ENCODE measurements at places on chromosomes 2 and 18.
A peak's percentile ranks its signal among the peaks of the same experiment; 100 is the strongest.

DNA sequence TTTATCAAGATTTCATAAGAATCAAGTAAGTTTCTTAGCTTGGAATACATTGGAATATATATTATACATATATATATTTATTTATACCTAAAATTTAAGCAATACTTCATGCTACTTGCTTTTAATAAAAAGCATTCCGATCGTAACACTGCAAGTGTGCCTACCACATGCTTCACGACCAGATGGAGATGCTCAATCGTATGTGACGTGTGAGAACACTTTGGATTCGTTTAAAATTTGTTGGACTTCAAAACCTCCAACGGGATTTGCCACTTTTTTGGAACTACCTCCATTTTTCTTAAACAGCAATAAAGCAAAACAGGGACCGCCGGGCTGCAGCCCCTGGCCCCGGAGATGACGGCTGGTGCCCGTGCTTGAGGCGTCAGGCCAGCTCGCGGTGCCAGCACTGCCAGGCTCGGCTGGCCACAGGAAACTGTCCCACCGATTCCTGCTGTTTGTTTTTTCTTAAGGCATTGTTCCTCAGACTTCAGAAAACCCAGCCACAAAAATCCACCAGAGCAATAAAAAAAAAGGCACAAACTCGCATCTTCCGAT, 204.1 kb downstream of the TWIST2 start:
- DNase-seq: no peak

DNA sequence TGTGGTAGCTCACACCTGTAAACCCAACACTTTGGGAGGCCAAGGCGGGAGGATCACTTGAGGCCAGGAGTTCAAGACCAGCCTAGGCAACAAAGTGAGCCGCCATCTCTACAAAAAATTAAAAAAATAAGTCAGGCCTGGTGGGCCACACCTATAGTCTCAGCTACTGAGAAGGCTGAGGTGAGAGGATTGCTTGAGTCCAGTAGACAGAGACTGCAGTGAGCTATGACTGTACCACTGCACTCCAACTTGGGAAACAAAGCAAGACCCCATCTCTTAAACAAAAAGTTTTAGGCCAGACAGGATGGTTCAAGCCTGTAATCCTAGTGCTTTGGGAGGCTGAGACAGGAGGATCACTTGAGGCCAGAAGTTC, 69.8 kb upstream of the IL1R2 start:
- no peak for DNase-seq

- no peak for DNase-seq
Observed at GRCh38 chr2:188466761-188467160, 175.1 kb downstream of the GULP1 start.

GRCh38 chr2:207718521-207718920, 7.1 kb downstream of the CCNYL1 start:
- DNase-seq: no peak

DNA sequence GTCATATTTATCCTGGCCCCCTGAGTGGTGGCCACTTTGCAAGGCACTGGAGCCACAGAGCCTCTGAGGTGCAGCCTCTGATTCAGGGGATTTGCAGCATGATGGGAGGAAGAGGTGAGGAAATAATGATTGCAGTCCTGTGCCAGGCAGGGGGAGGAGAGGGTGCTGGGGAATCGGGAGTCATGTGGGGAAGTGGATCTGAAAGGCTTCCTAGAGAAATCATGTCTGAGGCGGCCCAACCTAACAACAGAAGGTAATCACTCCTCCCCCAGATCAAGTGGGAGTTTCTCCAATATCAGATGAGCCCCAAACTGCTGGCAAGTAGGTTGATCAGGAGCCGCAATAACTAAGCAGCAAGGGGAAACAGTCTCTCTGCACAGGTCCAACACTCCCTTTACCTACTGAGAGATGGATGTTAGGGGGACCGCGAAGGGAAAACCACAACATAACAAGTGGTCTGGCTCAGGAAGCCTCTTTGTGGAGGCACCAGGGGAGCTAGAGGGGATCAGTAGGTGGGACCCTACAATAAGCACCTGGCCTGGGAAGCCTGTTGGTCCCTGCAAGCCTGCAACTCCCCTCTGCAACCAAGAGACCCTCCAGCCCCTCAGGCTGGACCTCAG, 71.8 kb upstream of the NPAS2 start:
- DNase-seq: no peak

GRCh38 chr18:34223164-34223892, 1.4 kb downstream of the NOL4 start:
- DNase-seq: no peak

DNA sequence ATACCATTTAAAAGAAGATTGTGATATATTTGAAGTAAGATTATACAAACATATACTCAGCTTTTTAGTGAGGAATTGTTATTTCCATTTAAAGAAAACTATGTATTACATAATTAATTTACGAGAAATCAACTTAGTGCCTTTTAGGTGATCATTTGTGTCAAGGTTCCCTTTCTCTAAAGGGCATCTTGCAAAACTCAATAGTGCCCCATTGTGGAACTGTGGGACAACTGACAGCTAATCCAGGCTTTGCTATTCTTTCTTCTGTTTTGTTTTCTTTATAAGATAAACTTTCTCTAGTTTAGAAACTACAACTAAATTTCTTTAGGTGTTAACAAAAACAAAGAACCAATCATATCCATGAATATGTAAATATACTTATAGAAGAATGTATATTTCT, 24.3 kb upstream of the VIT start:
- no peak for DNase-seq

DNA sequence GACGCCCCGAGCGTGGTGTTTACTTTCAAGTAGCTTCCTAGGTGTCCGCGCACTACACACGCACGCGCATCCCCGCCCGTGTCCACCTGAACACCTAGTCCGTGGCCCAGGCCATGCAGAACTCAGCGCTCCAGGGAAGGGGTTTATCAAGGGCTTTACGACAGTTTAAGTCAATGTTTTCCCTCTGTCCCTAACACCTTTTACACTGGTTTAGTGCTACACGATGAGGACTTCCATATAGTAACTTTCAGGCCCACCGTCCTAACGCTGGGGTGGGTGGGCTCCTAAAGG, 1.4 kb upstream of the BCL2 start:
- no peak for DNase-seq

DNA sequence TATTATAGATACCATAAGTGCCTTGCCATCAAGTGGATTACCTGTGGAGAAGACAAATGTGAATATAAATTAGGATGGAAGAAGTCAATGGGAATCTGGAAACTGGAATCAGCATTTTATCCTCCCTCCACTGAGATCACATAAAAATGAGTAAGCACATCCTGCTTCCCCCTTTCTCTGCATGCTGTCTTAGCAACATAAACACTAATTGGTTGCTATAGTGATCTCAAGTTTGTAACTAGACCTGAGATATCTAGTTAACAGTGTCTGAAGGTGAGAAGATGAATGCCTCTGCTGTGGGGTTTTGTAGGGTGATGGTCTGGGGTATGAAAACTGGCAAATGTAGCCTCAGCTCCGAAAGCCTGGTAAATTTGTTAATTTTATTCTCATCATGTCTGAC, 1357.5 kb upstream of the CELF4 start:
- DNase-seq: no peak

DNA sequence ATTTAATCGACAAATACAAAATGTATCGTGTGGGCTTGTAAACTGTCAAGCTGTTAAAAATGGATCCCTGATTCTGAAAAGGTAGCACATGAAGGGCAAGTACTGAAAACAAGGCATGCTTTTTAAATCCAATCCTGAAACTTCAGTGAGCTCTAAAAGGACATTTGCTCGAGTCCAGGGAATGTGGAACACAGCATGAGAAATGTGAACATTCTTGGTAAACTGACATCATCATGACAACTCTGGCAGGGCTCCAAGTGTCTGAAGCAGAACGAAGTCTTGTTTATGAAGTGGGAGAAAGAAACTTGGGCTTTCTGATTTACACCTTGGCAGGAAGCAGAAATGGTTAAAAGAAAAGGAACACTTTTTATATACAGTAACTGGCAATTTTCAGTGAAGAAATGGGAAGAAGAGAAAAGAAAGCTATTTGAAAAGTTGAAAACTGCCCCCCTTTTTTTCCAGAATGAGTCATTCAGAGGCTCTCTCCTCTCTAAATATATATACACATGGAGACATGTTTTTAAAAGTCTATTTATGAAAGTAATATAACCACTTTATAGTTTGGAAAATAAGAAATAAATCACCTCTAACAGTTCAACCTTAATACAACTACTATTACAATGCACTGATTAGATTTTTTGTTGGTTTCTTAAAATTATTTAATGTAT, 120.8 kb downstream of the GAREM1 start:
- no peak for DNase-seq

DNA sequence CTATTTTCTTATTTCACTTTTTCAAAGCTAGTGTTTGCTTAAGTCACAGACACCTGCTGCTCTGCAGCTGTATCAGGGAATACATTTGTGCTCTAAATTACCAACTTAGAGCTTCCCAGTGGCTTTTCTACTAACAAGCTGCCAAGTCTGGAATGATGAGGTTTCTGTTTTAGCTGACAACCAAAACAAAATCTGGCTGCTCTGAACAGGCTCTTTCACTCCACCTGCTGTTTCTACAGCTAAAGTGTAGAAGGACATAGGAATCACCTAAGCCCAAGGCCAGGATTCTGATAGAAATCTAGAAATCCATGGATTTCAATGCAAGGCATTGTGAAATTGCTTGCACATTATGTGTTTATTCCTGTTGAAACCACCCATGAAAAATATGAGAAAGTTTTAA, 201.2 kb downstream of the SUCLG1 start:
- DNase-seq: no peak

GRCh38 chr2:35428548-35428947, 927.0 kb upstream of the CRIM1 start:
- DNase-seq: no peak

DNA sequence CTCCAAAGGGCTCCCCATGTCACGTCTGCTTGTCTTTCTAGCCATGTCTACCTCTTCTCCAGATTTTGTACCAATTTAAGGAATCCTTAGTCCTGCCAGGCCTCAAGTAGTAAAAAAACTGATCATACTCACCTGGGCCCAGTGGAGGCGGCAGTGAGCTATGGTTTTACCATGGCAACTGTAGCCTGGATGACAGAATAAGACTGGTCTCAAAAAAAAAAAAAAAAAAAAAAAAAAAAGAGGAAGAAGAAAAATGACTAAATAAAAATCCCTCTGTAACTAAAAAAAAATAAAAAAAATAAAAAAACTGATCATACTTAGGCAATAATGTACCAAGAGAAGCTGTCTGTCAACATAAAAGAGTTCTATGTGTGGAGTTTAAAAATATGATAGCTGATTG, 221.6 kb downstream of the NR4A2 start:
- DNase-seq: peak; percentile 12

- DNase-seq: no peak
Observed at GRCh38 chr2:17160594-17160993, 357.6 kb downstream of the RAD51AP2 start.

DNA sequence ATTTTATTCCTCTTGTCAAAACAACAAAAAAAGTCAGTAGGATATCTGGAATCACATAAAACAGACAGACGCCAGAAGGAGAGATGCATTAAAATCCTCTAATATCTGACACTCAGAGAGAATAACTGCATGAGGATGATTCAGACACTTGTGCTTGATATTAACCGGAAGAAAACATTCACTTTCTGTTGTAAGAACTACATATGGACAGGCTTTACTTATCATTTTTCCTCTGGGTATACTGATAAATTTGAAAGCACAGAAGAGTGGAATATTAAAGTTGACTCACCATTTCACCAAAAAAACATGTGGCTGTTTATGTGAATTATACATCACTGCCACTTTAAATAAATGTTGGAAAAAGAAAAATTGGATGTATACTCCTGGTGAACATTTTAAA, 589.1 kb upstream of the CDH2 start:
- no peak for DNase-seq

GRCh38 chr2:190532581-190532980, 1.9 kb downstream of the NEMP2 start:
- DNase-seq: no peak

GRCh38 chr2:127046579-127046978, 60.4 kb downstream of the BIN1 start:
- DNase-seq: no peak

DNA sequence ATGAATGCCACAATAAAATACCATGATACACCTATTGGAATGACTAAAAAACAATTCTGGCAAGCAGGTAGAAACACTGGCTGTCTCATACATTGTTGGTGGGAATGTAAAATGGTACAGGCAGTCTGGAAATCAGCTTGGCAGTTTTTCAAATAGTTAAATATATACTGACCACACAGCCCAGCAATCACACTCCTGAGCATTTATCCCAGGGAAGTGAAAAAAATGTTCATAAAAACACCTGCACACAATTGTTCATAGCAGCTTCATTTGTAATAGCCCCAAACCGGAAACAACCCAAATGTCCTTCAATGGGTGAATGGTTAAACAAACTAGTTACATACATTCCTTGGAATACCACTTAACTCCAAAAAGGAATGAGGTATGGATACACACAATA, 137.2 kb downstream of the TFCP2L1 start:
- no peak for DNase-seq

GRCh38 chr2:212520340-212520739, 18.3 kb downstream of the ERBB4 start:
- no peak for DNase-seq

DNA sequence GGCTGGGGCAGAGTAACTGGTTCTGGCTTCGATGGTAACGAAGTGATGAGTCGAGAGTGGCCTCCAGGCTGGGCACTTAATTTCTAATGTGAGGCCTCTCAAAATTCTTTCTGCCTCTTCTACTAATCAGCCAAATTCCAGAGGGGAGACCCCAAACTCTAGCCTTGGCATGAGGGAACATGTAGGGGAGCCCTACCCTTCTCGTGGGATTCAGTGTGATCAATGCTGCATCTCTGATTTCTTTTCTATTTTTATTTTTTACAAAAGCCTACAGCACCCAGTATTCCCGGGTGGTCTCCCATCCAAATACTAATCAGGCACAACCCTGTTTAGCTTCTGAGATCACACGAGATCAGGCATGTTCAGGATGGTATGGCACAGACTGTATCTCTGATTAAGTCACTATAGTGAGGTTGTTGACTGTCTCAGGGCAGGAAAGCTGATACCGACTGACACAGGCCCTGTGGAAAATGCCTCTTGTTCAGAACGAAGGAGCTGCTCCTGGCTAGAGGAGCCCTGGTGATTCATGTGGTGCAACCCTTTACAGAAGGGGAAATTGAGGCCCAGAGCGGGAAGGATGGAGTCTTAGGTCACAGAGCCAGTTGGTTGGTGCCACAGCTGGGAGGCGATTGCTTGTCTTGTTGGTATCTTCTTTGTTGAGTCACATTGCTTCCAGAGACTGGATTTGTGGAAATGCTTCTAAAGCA, 126.3 kb upstream of the HS6ST1 start:
- DNase-seq: no peak
